ENCODE measurements at places on chromosomes 6 and 20.

DNA sequence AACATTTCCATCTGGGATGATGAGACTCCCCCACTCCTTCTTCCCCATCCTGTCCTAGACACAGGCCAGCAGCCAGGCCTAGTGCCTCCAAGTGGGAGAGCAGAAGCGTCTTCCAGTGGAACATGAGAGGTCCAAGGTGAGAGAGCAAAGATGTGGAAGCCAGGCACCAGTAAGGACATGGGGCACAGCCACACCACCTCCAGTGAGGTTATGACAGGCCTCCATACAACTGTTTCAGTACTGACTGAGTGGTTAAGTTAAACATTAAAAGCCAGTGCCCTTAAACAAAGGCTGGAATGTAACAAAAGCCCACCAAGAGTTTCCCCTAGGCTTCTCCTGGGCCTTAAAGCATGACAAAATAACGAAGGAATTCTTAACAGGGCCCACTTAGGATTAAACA is 5.3 kb downstream of the ZBTB24 start:
- no peak for DNase-seq

GRCh38 chr6:6645261-6645917 is 56.9 kb downstream of the LY86 start:
- DNase-seq: no peak

GRCh38 chr6:140040396-140040795 is 665.9 kb upstream of the CITED2 start:
- DNase-seq: no peak

- DNase-seq: no peak
Observed at GRCh38 chr20:40335437-40335836, 353.6 kb downstream of the MAFB start.

DNA sequence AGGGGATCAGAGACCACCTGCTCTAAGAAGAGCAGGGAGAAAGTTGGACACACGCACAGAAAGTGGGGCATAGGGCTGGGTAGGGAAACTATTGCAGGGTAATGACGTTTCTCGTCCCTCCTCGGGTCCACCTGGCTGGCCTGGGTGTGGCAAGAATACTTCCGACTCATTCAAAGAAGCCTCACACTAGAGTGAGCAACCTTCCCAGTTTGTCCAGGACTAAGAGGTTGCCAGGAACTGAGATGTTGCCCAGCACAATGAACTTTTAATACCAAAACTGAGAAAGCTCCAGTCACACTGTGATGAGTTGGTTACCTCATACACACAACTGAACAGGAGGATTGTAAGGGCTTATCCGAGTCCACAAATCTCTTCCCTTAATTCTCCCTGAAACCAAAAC is 74.5 kb upstream of the ADGRF1 start:
- no peak for DNase-seq

- no peak for DNase-seq
Observed at GRCh38 chr6:102853249-102853955, 1459.9 kb downstream of the GRIK2 start.

DNA sequence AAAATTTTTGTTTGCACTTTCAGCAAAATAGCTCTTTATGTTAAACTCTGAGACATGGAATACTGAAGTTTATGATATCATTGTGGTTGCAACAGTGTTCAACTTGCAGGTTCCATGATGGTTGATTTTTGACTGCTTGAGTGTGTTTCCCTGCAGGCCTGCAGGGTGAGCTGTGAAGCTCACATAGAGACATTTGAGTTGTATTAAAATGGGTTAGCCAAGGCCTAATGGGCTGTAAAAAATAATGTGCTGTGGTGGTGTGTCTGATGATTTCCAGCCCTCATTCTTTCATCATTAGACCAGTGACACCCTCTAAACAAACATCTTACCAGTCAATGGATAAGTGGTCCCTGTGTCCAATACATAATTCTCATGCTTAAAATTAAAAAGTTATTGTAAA is 321.4 kb downstream of the FARS2 start:
- no peak for DNase-seq

DNA sequence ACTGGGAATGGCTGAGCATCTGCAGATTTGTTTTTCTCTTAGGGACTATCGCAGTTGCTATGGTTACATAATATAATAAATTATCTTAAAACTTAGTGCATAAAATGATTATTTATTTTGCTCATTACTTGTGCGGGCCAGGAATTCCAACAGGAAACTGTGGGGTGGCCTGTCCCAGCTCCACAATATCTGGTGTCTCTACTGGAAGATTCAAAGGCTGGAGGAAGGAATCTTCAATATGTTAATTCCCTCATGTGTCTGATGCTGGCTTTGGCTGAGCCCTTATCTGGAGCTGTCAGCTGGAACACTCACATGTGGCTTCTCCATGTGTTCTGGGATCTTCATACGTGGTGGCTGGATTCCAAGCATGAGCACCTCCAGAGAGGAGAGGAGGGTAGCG is 23.9 kb upstream of the B3GAT2 start:
- no peak for DNase-seq

DNA sequence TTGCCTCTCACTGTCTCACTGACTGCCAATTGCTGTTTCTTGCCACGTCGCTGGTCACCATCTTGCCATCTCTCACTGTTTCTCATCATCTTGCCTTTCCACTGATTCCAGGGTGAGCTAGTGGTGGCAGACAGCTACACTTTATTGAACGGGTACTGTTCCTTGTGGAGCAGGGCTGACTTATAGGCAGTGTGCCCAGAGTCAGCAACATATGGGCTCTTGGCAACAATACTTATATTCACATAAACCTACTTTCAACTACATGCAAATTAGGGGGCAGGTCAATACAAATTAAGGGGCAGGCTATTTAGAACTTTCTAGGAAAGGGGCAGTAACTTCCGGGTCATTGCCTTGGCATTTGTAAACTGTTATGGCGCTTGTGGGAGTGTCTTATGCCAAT is 186.2 kb upstream of the SYNDIG1 start:
- DNase-seq: no peak

GRCh38 chr6:52498538-52499017 is 78.3 kb downstream of the TRAM2 start:
- no peak for DNase-seq

DNA sequence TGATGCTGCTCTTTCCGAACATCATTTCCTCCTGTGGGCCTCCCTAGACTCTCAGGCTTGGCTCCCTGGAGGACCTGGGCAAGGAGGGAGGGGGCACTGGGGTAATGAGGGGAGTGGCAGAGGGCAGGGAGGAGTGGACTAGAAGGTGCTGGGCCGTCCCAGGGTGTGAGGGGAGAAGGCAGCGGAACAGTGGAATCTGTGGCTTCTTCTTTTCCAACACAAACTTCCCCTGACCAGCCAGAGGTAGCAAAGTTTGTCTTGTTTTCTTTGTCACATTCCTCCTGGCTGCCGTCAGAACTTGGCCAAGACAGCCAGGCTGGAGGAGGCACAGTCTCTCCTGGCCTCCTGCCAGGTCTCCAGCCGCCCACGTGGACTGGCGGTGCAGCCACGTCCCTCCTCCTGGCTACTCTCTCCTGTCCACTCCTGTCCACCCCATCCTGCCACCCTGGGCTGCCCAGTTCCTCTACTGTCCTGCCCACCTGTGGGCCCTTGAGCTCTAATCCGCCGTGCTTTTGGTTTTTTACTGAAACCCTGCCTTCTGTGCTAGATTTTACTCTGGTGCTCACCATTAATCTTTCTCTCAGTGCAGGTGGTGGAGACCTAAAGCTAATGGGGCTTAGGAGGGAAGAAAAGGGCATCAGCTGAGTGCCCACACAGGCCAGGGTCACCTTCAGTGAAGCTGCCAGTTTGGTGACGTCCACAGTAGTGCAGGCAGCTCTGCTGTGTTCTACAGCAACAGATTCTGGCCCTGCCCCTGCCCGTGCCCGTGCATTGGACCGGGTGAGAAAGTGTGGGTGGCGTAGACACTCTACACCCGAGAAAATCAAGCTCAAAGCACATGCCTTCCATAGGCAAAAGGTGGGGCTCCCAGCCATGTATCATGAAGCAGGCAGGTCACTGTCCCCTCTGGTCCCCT is 2.8 kb upstream of the CDSN start:
- DNase-seq: no peak

DNA sequence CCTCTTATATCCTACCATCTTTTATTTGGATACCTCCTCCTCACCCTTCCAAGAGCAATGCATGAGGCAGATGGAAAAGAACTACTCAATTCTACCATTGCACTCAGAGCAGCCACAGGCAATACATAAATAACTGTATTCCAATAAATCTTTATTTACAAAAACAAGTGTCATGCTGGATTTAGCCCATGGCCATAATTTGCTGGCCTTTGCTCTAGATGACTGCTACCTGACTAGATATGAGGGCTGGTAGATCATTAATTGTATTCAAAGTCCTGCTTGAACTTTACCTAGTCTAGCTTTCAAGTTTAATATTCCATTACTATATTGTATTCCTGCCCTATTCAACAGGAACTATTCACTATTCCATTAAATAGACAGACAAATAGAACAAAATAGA is 37.1 kb downstream of the AFG1L start:
- no peak for DNase-seq

DNA sequence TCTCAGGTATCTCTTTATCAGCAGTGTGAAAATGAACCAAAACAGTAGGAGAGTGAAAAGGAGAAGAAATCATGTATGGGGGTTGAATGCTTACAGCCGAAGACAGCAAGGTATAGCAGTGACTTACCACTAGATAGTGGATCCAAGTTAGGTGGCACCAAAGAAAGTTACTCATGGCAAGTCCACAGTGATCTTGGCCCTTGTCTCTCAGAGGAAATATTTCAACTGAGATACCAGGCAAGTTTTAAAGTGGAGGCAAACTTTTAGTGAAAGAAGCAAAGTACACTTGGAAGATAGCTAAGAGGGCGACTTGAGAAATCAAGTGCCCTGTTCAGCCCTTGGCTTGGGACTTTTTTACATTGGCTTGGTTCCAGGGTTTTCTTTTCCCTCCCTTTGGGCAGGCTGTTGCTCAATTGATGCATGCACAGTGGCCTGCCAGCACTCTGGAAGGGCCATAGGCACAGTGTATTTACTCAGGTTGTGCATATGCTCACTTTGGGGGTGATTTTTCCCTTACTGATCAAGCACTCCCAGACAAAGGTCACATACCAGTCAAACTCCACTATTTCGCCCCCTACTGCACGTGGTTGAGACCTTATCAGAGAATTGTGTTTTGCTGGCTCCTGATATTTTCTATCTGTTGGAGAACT is 329.5 kb upstream of the KHDRBS2 start:
- DNase-seq: no peak

Measured in activated CD4-positive, alpha-beta T cell treated with anti-CD3 and anti-CD28 coated beads, Interleukin-2, amount 50 U/mL, for 1 hour (primary cell).